ENCODE measurements at places on chromosomes 4 and X.
A peak's percentile ranks its signal among the peaks of the same experiment; 100 is the strongest.

DNA sequence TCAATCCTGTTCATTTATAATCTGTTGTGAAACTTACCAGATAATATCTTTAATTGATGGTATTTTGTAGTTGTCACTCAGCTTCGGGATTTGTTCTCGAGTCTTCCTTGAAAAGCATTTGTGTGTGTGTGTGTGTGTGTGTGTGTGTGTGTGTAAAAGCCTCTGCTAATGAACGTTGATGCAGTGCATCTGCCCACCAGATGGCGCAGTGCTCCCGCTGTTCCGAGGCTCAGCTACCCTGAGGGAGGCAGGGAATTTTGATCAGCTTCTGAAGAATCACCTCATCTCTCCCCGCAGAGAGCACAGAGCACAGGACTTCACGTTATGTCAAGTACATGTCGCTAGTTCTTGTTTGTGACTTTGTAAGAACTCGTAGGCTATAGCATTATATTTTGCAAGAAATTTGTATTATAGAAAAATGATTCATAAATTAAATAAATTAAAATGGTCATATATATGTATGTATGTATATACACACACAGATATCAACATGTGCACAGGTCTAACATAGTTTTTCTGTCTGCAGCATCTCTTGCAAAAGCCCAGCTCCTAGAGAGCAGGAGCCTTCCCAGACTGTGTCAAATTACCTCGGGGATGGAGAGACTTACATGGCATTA, 316.7 kb upstream of the IGFBP7 start:
- DNase-seq, result peak; percentile 41

GRCh38 chr4:24535399-24535798, 49.0 kb downstream of the DHX15 start:
- DNase-seq, result no peak

GRCh38 chr4:128854433-128854832, 44.9 kb downstream of the JADE1 start:
- peak; percentile 75 for DNase-seq

DNA sequence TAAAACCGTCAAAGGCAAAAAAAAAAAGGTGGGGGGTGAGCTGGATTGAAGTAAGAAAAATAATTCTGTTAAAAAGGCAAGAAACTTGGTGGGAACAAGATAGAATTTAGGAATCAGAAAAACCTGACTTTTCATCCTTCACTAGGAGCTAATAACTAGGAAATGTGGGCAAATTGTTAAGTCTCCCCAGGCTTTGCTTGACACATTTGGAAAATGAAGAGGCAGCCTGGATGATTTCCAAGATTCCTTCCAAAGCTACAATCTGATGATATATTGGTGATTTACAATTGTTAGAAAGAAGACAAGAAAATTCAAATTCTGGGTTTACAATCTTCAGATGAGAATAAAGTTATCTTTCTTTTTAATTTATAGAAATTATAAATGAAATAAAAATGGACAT, 1062.5 kb downstream of the ADGRL3 start:
- no peak for DNase-seq

DNA sequence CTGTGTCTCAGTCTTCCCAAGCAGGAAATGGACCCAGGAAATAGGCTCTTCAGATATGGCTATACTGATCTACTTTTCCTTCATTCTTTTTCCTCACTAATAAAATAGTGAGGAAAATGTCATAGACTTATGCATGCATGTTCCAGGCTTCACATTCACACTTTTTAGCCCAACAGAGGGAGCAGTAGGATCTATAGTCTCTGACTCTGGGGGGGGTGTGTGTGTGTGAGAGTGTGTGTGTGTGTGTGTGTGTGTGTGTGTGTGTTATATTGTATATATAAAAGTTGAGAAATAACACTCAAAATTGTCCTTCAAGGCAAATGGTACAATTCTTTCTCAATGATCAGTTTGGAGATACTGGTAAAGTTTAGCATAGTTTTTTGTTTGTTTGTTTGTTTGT, 297.2 kb upstream of the GALNT7 start:
- DNase-seq, result no peak

- no peak for DNase-seq
These were observed 293.1 kb downstream of the TENM3 start for GRCh38 chr4:182536221-182536811.

DNA sequence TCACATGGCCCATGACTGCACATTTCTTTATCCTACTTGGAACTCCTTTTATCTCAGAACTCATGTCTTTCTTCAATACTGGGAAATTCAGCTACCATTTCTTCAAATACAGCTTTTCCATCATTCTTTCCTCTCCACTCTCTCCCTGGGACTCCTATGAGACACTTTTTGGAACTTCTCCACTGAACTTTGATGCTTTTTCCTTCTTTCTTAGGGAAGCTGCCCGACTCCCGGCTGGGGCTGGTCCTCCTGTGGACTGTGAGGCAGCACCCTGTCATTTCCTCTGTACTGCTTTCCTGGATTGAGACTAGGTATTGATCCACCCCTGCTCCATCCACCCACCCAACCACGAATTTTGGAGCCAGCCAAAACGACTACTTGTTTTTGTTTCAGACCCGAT, 40.0 kb downstream of the ZFYVE28 start:
- DNase-seq, result no peak

DNA sequence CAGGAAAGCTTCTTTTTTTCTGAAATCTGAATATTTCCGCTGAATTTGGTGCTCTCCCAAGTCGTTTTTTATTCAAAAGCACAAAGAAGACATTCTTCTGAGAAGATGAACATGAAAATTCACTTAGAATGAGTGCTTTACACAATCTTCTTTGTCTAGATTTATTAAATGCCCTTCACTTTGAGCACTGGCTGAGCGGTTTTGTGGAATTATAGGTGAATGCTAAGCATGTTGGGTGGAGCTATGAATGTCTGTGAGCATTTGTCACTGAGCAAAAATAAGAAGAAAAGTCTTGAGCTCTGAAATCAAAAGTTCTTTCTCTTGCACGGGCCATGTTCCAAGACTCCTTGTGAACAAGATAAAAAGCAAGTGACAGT, 13.1 kb downstream of the GASK1B start:
- no peak for DNase-seq

GRCh38 chrX:20159797-20160385, 18.3 kb upstream of the EIF1AX start:
- DNase-seq, result no peak

DNA sequence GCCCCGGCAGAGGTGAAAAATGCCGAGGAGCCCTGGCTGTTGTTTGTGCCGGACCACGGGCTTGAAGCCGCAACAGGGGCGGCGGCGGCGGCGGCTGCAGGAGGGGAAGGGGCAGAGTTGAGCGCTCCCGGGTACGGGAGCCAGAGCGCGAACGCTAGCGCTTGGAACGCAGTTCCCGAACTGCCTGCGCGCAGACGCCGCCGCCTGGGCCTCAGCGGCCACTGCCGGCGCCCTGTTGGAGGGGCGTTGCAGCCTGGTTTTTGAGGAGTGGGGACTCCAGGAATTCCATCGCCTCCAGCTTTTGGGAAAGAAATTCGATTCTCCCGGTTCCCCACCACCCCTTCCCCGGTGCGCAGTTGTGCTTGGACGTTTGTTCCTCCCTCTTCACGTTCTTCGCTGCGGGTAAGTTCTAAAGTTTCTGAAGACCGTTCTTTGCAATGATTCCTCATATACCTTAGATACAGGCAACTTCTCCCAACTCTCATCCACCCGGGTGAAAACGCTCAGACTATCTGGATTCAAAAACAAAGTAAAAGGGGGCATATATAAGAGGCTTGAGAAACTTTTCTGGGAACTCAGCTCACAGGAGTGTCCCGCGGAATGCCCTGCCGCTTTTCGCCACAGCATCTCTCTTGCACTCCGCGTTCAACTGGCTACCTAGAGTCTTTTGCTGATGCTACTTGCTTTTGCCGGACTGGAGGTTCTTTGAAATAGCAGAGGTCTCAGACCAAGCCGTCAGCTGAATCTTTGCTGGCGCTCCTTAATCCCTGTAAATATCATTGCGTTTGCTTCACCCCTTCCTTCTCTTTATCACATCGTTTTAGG, 1.0 kb downstream of the FAT4 start:
- DNase-seq, result no peak

DNA sequence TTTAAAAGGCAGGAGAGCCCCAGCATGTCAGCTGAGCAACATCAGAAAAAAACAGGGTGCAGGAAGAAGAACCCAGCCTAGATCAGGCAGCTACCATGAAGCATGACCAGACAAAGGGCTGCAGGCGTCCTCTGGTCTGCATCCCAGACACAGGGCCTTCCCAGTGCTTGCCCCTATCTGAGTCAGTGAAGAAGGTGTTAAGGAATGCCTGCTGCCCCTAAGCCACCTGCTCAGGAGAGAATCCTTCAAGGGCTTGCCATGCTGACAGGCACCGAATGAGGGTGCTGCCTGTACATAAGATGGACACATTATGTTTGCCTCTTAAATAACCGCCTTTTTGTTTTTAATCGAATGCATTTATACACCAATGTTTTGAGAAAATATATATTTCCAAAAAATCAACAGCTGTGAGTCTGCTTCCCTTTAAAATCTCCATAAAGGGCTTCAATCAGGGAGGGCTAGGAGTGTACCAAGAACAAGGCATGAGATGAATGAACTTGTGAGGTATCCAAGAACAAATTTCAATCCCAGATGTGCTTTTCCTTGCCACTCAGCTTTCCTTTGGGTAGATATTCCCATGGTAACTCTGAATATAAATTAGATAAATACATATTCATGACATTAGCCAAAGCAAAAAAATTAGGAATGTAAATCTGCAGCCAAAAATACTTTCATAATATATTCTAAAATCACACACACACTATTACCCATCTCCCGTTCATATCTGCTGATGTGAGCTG, 85.1 kb downstream of the SLC9A7 start:
- DNase-seq, result no peak

GRCh38 chrX:118530219-118530911, 34.8 kb downstream of the DOCK11 start:
- peak; percentile 29 for DNase-seq

DNA sequence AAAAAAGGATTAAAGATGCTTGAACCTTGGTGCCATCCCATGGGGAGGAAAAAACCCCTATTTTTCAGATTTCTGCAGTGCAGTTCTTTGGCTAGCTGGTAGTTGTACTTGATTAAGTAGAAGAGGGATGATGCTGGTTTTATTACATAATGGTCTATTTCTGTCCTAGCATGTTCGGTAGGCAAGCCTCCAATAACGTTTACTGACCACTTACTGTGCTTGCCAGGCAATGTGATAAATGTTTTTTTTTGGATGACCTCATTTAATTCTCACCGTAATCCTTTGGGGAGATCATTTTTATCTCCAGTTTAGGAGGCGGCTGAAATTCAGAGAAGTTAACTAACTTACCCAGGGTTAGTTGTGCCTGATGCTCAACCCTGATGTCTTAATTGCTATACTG, 92.1 kb upstream of the RPA4 start:
- DNase-seq, result no peak

DNA sequence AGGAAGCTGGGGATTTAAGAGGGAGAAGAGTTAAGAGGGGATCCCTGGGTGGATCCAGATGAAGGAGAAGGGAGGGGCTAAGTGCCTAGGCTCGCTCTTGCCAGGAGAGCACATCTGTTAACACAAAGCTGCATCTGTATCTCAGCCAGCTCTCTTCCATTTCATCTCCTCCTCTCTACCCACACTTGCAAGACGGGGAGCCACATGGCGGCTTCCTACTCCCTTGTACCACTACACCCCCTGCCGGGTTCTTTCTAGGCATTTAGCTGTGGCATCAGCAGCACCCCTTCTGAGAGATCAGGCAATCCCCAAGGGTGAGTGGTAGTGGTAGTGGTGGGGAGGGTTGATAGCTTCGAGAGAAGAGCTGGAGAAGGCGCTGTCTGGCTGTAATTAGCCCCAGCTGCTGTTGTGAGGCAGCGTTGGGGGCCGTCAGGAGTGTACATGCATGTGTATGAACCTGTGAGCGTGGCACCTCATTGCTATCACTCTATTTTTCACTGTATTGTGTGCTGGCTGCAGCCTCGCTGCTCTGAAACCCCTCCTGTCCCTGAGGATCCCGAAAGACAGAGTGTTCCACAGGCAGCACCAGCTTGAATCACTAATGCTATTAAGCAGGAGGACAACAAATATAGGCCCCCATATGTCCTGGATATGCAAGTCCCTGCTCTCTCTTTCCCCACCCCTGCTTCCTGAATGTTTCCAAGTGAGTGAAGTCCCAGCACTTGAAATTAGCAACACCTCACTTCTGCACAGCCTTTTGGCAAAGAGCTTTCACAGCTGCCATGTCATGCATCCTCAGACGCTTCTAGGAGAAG, 73.7 kb downstream of the RTL9 start:
- DNase-seq, result no peak

DNA sequence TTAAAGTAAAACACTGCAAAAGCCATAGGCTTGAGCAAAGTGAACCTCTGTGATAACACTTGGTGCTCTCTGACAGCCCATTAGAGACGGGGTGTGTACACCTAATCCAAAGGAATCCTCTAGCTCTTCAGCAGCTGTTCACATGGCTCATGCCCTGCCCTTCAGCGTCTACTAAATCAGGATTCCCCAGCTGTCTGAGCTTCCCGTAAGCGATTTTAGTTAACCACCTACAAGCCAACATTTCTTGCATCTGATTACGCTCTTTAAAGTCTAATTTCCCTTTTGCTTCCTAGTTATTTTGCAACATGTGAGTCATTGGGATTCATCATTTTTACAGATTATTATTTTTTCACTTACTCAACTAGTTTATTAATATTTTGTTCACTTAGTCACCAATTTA, 6.5 kb downstream of the DMD start:
- no peak for DNase-seq

- no peak for DNase-seq
These were observed 182.4 kb downstream of the MGST2 start for GRCh38 chr4:139848028-139848427.

GRCh38 chr4:98284640-98285046, 23.5 kb downstream of the RAP1GDS1 start:
- no peak for DNase-seq

DNA sequence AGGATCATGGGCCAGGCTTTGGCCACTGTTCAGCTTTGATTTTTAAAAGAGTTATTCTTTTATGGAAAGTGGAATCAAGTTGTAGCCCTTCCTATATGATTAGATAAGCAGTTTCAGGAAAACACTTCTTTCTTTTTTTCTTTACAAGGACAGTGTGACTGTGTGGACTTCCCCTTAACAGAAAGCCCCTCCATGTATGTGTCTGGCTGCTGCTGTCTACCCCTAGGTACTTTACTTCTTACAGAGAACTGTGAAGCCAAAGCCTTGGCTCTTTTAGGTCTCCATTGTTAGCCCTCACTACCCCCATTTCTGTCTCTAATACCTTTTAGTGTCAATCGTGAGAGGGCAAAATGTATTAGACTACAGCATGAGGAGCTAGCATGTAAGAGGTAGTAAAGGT, 19.1 kb downstream of the VSIG1 start:
- DNase-seq, result no peak

DNA sequence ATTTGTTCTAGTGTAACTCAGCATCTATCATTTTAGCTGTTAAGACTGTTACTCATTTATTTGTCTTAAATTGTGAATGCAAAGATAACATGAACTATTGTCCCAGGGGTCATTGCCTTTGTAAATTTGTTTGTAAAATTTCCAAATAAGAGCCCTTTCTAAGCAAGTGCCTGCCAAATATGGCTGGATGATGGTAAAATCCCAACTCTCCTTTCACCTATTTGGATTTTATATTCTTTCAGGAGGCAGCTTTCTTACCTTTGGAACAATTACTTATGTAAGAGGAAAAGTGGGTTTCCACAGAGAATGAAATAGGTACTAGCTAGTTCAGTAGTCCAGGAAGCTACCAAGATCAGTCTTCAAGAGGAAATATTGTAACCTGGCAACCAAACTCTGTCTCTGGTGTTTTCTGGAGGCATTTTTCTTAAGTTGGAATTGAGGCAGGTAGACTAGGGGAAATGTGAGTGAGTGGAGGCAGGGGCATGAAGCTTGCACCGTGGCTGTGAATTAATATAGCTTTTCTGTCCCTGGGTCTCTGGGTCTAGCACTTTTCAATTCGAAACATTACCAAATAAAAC, 363.0 kb upstream of the ZCCHC13 start:
- no peak for DNase-seq

Data from activated CD4-positive, alpha-beta T cell treated with anti-CD3 and anti-CD28 coated beads, Interleukin-2, Interleukin-4, amounts not matched to agents 100 ng/mL and 50 ng/mL, durations not matched to agents 16 hours and 8 hours (primary cell).